ENCODE measurements at places on chromosomes 1 and 21.
A peak's percentile ranks its signal among the peaks of the same experiment; 100 is the strongest.

- no peak for DNase-seq
These were observed 11.6 kb upstream of the SERBP1 start for GRCh38 chr1:67441739-67442281.

DNA sequence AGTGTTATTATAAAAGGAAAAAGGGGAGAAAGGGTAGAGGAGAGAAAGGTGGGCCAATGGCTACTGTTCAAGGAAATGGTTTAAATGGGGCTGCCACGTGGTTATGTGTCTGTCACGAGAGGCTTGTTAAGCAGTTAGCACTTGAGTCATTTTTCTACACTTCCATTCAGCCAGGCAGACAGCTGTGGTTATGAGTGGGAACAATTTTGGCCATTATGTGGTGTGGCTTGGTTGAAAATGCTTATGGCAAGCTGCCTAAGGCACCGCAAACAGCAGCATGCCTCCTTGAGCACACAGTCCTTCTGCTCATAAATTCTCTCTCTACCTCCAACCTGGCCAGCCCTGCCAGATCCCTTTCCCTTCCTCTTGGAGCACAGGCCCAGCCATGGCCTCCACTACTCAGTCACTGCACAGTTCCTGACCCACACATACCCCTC lies 3.2 kb upstream of the SRM start:
- no peak for DNase-seq

GRCh38 chr1:175222296-175222938 lies 29.8 kb upstream of the KIAA0040 start:
- no peak for DNase-seq

GRCh38 chr21:35377505-35378090 lies 328.5 kb upstream of the RUNX1 start:
- no peak for DNase-seq

GRCh38 chr1:163661391-163661790 lies 339.6 kb downstream of the NUF2 start:
- no peak for DNase-seq

- DNase-seq, result no peak
These were observed 6.2 kb upstream of the POFUT2 start for GRCh38 chr21:45293726-45294401.

DNA sequence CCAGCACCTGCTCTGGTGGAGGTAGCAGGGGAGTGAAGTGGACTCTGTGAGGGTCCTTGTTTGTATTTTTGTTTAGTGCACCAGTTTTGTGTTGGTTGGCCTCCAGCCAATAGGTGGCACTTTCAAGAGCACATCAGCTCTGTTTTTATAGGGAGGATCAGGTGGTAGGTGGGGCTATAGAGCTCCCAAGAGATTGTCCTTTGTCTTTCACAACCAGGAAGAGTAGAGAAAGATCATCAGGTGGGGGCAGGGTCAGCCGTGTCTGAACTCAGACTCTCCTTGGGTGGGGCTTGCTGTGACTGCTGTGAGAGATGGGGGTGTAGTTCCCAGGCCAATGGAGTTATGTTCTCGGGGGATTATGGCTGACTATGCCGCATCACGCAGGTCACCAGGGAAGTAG lies 159.8 kb downstream of the ZNF326 start:
- DNase-seq, result no peak

- peak; percentile 72 for DNase-seq
These were observed 10.4 kb downstream of the DCAF8 start for GRCh38 chr1:160251687-160252526.

GRCh38 chr1:9068981-9069325 lies 482 bp downstream of the SLC2A5 start:
- no peak for DNase-seq

DNA sequence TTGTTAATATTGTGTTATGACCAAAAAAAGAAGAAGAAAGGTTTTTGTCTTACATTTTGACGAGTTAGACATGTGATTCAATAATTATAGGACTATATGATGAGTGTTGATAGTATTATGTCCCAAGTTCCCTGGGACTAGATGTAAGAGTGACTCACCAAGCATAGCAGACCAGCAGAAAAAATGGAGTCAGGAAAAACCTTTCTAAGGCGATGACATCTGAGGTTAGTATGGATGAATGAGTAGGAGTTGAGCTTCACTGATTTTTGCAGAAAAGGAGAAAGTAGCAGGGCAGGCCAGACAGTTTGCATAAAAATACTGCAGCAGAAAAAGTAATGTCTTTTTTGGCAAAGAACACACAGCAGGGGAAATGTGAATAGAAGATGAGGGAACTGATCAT lies 1041.3 kb upstream of the ADGRL4 start:
- DNase-seq, result no peak

- DNase-seq, result no peak
These were observed 18.4 kb downstream of the COL6A2 start for GRCh38 chr21:46116189-46116775.

- no peak for DNase-seq
These were observed 1.7 kb downstream of the ACTRT2 start for GRCh38 chr1:3022976-3023375.

- DNase-seq, result peak; percentile 54
These were observed 1.9 kb downstream of the DHRS3 start for GRCh38 chr1:12615865-12616708.

DNA sequence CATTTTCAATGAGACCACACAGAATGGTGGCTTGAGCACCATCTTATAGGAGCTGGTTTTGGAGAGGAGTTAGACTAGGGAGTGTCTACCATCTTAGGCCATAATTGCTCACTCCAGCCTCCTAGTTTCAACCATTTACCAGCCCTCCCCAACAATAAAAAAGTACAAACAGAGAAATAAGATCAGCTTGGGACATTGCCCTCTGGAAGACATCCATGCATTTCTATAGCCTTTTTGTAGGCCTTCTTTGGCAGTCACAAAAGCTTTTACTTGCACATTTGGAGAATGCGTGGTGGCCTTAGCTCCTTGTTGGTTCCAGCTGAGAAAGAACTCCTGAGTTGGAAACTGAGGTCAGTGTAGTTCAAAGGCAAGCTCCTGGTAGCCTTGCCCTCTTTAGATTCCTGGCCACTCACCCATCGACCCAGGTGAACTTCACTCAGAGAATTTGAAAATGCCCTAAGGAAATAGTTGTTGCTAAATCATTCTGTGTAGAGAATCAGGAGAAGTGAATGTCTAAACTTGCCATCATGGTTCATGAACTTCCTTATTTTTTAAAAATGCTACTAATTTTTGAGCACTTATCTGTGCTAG lies 301.7 kb upstream of the PROX1 start:
- no peak for DNase-seq

DNA sequence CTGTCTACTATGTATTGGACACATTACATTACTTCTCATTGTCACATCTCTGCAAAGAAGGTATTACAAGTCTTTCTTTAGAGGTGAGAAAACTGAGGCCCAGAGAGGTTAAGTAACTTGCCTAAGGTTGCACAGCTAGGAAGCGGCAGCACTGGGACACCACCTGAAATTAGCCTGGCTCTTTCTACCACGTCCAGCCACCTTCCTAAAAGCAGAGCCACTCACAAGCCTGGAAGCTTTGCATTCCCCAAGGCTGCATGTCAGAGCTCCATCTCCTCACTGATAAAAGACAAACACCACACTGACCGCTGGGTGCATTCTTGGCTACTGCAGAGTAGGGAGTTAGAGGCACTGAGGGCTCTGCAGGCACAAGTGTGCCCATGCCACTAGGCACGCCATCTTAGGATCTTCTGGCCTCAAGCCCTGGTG lies 2.4 kb downstream of the CD247 start:
- no peak for DNase-seq

DNA sequence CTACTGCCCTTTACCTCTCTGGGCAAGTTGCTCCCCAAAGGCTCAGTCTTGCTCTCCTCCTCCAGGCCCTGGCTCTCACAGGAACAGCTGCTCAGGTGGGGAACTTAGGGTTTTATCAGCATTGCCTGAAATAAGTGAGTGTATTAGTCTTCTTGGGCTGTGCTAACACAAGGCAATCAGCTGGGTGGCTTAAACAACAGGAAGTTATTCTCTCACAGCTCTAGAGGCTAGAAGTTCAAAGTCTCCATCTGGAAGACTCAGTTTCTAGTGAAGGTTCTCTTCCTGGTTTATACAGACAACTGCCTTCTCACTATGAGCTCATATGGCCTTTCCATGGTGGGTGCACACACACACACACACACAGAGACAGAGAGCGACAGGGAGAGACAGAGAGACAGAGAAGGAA lies 2.8 kb upstream of the CD1C start:
- DNase-seq, result no peak

- peak; percentile 60 for DNase-seq
These were observed 229.7 kb upstream of the CACYBP start for GRCh38 chr1:174769961-174770549.

- no peak for DNase-seq
These were observed 93.5 kb upstream of the NFIA start for GRCh38 chr1:60988891-60989290.

DNA sequence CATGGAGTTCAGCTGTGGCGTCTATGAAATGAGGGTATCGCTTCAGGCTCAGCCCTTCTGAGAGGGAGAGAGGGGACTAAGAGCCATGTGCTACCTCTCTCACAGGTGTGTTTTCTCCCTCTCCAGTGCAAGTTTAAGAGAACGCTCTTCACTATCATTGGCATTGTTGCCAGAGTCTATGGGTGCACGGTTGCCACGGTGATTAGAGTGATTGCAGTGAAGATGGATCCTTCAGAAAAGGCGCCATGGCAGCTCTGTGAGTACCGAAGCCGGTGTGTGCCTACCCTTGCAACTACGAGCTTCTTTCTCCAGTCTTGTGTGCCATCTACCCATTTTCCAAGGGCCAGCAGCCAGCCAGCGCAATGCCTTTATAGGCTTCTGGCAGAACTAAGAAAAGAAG lies 290.5 kb downstream of the OMA1 start:
- DNase-seq, result no peak

GRCh38 chr1:186155594-186155993 lies 219.5 kb downstream of the TPR start:
- no peak for DNase-seq

- no peak for DNase-seq
These were observed 23.4 kb upstream of the ZNF644 start for GRCh38 chr1:91045284-91045683.

DNA sequence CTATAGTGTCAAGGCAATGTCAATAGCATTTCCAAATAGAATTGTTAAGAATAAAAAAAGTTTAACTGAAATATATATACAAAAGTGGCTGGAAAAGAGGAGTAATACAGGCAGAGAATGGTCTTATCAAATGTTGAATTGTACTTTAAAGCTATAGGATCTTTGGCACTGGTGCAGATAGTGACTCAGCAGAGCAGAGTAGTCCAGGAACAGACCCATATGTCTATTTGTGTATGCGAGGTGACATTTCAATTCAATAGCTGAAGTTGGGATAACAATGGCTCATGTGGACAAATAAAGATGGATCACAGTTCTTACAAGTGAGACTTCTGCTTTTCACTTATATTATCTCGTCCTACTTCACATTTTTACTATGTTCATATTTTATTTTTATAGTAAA lies 543.0 kb upstream of the B3GALT2 start:
- no peak for DNase-seq

DNA sequence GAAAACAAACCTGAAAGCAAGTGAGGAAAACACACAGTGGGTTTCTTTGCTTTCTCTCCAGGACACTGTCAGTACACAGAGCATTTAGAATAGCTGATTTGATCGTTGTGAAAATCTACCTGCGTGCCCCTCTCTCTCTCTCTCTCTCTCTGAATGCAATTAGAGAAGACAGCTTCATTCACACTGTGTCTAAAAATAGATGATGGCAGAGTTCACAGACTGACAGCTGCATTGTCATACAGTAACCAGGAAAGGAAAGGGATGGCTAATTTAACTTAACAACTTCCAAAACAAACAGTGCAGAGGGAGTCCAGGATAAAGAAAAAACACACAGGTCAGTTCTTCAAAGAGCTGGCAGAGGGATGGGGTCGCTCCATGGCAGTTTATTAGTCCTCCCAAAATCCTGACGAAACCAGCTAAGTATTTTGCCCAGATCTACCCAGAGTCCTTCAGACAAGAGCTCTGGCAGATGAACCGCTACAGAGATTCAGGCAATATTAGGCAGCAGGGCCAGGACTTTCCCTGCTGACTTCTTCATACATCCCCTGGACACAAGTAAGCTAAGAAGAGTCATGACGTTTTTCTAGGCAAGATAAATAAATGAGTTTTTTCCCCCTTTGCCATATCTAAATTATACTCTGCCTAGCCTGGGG lies 58.9 kb downstream of the WLS start:
- DNase-seq, result peak; percentile 72

GRCh38 chr1:214640431-214641213 lies 37.6 kb downstream of the CENPF start:
- no peak for DNase-seq

DNA sequence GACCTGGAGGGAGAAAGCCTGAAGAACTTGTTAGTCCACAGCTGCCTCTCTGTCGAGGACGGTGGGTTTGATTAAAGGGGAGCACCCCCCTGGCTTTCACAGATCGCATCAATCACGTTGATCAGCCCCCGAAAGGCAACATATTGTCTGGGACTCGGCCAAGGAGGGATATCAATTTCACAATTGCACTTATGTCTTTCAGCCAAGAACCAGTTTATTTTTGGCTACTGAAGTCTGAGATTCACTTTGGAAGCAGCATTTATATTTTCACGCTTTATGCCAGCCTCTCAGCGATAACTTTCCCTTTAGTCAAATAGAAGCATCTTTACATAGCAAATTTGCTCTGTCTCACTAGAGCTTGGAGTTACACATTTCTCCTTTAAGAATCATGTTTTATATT lies 253.2 kb upstream of the RRP15 start:
- no peak for DNase-seq

DNA sequence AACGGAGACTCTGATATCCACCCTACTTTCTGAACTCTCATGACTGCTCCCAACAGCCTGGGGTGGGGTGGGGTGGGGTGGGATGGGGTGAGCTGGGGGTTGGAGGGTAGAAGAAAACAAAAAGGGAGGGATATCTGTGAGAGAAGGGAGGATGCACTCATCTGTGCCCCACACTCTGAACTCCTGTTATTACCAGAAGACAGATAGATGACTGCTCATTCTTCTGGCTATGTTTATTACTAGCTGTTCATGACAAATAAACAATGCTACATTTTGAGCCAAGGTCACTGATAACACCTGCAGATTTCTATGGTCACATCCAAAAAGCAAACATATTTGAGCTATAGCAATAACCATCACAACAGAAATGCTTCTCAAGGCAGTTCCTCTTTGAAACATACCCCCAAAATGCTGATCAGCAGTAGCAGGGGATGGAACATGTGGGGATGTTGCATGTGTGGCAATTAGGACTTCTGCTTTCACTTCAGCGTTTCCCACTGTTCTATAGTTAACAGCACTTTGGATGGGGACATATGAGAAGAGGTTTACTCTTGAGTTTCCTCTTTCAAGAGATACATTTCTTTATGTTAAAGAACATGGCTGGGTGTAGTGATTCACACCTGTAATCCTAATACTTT lies 43.3 kb downstream of the GPR3 start:
- DNase-seq, result no peak

- no peak for DNase-seq
These were observed 651.3 kb downstream of the PTPRC start for GRCh38 chr1:199290186-199290585.

DNA sequence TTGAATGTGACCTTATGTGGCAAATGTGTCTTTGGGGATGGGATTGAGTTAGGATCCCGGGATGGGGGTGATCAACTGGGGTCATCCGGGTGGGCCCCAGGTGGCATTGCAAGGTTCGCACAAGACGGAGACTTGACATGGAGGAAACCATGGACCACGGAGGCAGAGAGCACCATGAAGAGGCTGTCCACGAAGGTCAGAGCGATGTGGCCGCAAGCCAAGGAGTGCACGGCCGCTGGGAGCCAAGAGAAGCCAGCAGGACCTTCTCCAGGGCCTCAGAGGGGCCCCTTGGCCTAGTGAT lies 22.3 kb upstream of the COL18A1 start:
- DNase-seq, result no peak

- peak; percentile 93 for DNase-seq
These were observed at the start of gene TM2D1 for GRCh38 chr1:61724813-61725694. TSS of gene TM2D1 (minus strand) at chr1:61725141. CDS start at chr1:61725120, 21 bp downstream.

- DNase-seq, result no peak
These were observed 19.6 kb upstream of the NCF2 start for GRCh38 chr1:183609759-183610452.

Measured in renal pelvis (tissue), 12 donors.